Liver (tissue), 10 donors: ENCODE measurements at places on chromosomes 7 and 10. TPM values are rescaled to one million over a fixed set of nuclear protein-coding genes. Genes with fewer than 3 reads are reported as not detected.

DNA sequence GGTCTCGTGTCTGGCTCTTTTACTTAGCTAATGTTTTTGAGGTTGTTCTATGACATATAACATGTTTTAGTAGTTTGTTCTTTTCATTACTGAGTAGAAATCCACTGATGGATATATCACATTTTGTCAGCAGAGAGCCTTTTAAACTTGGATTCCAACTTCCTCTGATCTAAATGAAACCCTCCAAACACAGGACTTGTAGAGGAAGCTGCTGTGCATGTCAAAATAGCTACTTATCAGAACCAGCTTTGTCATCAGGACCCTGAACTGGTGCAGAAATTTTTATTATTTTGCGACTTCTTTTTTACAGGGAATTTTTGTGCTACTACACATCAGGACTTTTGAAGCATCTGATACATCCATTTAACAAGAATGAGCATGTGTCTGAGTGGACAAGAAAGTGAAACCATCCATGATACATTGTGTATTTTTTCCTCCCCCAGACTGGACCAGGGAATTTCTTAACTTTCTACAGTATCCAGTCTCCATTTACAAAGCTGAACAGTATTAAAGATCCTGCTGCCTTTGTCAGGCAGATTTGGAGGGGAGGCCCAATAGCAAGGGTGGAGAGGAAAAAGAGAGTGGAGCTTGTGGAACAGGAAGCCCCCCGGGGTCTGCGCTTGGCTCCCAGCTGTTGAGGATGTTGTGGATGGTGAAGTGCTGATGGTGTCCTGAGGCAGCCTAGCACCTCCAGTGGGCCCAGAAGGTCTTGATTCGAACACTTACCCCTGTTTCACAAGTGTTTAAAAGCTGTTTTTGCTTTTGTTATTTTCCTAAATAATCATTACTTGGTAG is 29.3 kb upstream of the MTPAP start:
- no peak for DNase-seq

DNA sequence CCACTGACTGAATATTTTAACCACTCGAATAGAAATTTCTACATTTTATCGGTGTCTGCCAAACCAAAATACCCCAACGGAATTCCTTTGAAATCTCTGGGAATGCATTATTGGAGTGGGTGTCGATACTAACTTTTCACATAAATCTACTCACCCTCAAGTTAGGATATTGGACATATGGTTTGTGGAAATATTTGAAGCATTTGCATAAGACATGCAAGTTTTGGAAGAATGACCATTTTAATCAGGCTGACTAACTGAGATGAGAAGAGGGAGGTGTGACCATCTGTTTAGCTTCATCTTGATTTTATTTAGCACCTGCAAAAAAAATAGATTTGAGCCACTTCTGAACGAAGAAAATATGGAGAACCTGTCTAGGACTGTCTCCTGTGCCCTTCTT is 61.2 kb downstream of the KLF6 start:
- no peak for DNase-seq

GRCh38 chr10:15718694-15719048 is 1.1 kb downstream of the ITGA8 start:
- DNase-seq = no peak

GRCh38 chr7:117941138-117941810 is 68.0 kb upstream of the CTTNBP2 start:
- no peak for DNase-seq

DNA sequence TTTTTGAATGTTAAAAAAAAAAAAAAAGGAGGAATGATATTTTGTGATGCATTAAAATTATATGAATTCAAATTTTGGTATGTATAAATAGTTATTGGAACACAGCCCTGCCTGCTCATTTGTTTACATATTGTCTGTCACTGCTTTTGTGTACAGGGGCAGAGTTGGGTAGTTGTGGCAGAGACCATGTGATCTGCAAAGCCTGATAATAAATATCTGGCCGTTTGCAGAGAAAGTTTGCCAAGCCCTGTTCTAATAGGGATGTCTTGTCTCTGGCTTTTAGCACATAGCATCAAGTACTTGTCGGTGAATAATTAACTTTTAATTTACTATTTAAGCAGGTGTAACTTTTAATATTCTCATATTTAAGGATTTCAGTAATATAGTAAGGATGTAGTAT is 19.8 kb downstream of the TSPAN13 start:
- DNase-seq = no peak

- no peak for DNase-seq
Observed at GRCh38 chr7:11570922-11571550, 261.0 kb downstream of the THSD7A start.

GRCh38 chr7:65809259-65809981 is 63.5 kb upstream of the VKORC1L1 start:
- no peak for DNase-seq

- no peak for DNase-seq
Observed at GRCh38 chr7:73708961-73709549, 10.4 kb downstream of the STX1A start.

DNA sequence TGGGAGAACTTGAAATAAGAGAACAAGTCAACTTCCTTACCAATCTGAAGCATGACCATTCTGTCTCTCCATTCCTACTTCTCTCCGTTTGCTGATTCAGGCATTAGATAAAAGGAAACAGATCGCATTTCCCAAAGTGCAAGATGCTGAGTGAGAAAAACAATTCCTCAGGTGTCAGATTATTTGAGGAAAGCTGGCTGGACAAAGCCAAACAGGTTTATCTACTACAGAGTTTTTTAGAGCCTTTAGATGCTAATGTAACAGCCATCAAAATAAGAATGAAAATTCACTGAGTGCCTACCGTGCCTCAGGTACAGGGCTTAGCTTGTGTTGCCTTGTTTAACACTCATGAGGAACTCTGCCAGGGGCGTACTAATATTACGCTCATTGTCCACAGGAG is 135.9 kb upstream of the MBL2 start:
- DNase-seq = no peak

DNA sequence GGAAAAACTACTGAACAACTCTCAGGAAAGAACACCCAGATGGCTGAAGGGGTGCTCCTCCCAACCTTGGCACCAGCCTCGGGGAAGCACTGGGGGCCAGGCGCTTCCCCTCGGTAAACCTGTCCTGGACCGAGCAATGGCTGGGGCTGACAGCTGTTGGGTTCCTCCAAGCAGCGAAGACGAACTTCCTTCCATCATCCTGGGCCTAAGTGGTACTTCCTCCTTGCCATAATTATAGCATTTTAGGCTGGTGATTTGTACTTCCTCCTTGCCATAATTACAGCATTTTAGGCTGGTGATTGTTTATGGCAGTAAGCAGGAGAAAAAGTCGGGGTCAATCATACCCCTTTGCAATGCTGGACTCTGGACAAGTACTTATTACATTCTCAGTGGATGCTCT is 69.3 kb downstream of the MYOF start:
- DNase-seq = no peak

DNA sequence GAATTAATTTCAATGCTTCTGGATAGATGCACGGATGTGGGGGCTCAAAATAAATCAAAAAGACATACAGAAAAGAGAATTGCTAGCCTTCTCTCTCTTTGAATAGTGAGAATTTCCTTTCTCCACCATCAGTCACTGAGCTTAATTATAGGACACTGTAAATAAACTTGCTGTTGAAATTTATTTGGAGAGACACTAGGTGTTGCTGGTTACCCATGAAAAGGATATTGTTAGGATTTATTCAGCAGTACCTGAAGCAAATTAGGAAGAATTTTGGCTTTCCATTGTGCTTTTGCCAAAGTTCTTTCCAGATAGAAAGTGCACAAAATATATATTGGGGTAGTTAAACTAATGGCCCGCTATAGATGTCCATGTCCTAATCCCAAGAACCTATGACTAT is 27.6 kb downstream of the GCC1 start:
- no peak for DNase-seq

DNA sequence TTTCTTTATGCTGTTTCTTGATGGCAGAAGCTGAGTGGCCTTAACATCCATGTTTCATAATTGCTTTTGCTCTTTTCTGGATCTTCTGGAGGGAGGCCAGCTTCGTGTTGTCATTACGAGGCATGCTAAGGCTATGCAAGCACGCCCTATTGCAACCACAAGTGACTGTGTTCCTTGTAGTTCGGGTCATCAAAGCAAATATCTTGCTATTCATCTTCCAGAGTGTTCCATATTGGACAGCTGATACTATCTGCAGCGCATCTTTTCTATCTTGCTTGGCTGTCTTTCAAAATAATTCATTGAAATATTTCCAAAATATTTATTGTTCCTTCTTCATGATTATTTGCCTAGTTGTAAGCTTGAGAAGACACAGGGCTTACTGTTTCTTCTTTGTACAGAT is 5.0 kb downstream of the EPHB6 start:
- no peak for DNase-seq

DNA sequence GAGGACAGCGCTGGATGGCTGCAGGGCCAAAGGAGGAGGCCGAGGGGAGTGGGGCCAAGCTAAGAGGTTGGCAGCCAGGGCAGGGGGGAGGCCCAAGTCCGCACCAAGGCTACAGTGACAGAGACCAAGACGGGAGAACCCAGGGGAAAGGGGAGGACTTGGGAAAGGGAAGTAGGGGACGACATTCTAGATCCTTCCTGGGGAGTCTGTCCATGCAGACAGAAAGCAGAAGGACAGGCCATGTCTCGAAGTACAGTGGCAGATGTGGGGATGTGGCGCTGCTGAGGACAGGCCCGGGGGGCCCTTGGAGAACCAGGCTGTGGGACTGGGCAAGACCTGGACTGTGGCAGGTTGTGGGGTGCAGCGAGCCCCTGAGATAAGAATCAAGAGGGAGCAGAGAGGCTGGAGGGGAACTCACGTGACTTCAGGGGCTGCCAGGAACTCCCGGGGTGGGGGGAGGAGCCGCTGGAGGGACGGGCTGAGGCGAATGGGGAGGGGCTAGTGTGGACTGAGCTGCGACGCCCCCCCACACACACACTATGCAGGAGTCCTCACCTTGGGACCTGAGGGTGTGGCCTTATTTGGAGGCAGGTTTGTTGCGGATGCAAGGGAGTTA is 68.5 kb upstream of the TNRC18 start:
- no peak for DNase-seq

DNA sequence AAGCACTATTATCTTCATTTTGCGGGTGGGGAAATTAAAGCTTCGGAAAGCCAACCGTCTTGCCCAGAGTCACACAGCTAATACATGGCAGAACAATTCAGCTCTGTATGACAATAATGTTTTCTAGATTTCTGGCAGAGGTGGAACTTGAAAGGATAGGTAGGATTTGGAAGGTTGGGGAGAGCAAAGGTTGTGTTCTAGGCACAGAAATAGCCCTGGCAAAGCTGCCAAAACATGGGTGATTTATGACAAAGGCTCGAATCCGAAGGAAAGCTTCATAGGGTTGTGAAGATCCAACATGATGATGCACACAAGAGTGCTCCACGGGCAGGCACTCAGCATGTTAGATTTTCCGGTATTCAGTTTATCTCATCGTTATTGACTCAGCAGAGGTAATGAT is 19.2 kb downstream of the PDCD11 start:
- no peak for DNase-seq

DNA sequence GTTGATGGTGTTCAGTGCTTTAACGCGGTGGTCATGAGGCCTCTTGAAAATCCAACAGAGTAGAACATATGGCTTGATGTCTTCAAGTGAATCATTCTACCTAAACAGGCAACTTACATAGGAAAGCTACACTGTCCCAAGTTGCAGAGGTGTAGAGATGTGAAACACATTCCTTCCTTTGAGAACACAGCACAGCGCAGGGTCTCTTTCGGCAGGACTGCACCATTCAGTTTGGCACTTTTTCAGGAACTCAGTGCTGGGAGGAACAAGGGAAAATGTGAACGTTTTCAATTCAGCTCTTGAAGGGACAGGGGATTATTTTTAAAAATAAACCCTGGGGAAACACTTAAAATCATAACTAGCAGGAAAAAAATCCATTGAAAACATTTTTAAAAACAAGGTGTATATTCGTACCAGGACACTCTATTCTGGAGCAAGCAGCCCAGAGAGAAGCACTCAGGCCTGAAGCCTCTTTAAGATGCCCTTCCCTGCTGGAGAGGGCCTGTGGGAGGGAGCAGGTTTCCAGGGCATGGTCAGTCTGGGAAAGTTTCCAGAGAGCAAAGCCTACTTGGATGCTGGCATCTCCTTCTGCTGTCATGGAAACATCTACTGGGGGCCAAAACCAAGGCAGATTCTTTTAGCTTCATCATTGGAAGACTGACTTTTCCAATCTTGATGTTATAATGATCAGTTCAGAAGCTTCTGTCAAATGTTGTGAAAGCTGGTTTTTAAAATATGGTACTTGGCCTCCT is 60.4 kb upstream of the NPVF start:
- DNase-seq = no peak

DNA sequence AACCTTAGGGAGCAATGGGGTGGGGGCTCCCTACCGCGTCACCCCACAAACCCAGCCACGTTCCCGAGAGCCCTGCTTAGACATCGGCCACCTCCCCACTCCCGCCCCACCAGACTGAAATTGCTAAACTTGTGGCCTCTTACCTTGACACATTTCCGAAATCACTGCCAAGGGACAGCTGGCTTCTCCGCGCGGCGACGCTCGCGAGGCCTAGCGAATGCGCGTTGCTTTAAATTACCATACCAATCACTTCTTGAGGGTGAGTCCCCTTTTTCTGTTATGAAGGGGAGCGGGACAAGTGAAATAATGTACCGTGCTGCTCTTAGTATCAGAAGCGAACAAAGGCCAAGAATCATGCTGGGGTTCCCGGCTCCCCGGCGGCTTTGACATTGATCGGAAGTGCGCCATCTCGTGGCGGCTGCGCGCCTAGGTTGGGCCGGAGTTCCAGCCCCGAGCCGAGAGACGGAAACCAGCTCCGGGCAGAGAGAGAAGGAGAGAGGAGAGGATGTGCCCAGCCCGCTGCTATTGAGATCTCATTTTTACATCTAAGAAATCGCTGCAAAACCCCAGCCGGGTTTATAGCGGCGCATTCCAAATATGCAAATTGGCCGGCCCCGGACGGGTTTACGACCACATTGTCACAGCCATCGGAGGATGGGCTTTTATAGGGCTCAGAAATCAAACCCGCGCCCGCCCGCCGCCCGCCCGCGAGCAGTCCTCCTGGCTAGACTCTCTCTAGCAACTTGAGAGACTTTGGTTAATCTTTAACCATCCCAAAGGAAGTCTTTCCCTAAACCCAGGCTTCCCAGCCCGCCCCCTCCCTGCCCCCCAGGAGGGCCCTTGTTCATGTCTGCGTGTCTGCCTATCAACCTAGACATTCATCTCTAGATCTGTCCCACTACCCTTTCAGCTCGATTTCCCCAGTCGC is 5.3 kb downstream of the HOXA11 start:
- DNase-seq = peak; percentile 74

GRCh38 chr10:116007256-116007891 is 265.6 kb downstream of the GFRA1 start:
- DNase-seq = no peak

GRCh38 chr10:260819-261429 is 125.7 kb downstream of the ZMYND11 start:
- DNase-seq = no peak

ATOH7 gene
- total RNA-seq = not detected

UPK3B gene
- 0.33 TPM for total RNA-seq

CUBN gene
- 0.51 TPM for total RNA-seq

SPDYE2B gene
- not detected for total RNA-seq

SPDYE6 gene
- total RNA-seq = not detected

GLUD1 gene
- total RNA-seq = 601 TPM

APBB1IP gene
- 9.3 TPM for total RNA-seq

IGFBP3 gene
- 214 TPM for total RNA-seq
